ENCODE measurements at places on chromosomes 5 and 9. TPM values are rescaled to one million over a fixed set of nuclear protein-coding genes. Genes with fewer than 3 reads are reported as not detected.

DNA sequence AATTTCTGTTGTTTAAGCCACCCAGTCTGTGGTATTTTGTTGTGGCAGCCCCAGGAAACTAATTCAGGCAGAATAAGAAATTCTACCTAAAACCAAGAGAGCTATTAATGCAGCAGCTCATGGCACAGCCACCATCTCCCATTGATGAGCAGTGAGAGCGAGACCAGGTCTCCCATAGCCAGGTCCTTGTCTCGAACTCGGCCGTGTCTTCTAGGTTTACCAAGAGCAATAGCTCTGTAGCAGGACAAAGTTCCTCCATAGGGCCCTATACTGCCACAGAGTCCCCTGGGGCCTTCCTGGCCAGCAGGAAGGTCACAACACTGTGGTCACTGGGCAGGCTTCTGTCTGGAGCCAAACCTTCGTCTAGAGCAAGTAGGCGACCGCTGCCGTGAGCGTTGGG, 34.5 kb upstream of the TJP2 start:
- DNase-seq: no peak
- H3K4me1 ChIP-seq: no peaks in the 10 kb centered on the region
- H3K4me3 ChIP-seq: no peak overlapping the region

- H3K27me3 ChIP-seq: no peaks in the 10 kb centered on the region
- no peak for DNase-seq
- H3K36me3 ChIP-seq: no peaks in the 10 kb centered on the region
- no peak overlapping the region for H3K27ac ChIP-seq
- no peak overlapping the region for H3K4me3 ChIP-seq
These were observed 522.9 kb upstream of the ARRDC3 start for GRCh38 chr5:91906027-91906426.

DNA sequence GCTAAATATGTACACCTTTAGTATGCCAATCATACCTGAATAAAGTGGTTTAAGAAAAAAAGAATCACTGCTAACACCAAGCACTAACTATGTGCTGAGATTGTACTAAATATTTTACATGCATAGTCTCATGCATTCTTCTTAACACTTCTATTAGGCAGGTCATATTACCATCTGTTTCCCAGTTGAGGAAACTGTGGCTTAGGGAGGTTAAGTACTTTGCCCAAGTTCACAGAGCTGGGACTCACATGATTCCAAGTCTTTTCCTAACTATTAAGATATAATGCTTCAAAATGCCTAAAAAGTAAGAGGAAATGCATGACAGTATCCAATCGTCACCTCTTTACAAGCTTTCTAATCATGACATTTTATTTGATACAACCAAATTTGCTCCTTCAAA, 69.2 kb upstream of the PLPP6 start:
- no peak overlapping the region for H3K4me3 ChIP-seq
- H3K27ac ChIP-seq: no peak overlapping the region
- no peak for DNase-seq
- no peaks in the 10 kb centered on the region for H3K27me3 ChIP-seq

GRCh38 chr9:81601639-81602623, 87.4 kb downstream of the TLE1 start:
- H3K27me3 ChIP-seq: no peaks in the 10 kb centered on the region
- H3K27ac ChIP-seq: no peak overlapping the region
- no peak for DNase-seq
- H3K36me3 ChIP-seq: no peaks in the 10 kb centered on the region
- H3K4me1 ChIP-seq: no peaks in the 10 kb centered on the region

- no peak overlapping the region for H3K27ac ChIP-seq
- DNase-seq: no peak
- peaks cover 7% of the 10 kb centered on the region for H3K27me3 ChIP-seq
- H3K4me3 ChIP-seq: no peak overlapping the region
These were observed 722.8 kb upstream of the GRAMD2B start for GRCh38 chr5:125700380-125700861.

DNA sequence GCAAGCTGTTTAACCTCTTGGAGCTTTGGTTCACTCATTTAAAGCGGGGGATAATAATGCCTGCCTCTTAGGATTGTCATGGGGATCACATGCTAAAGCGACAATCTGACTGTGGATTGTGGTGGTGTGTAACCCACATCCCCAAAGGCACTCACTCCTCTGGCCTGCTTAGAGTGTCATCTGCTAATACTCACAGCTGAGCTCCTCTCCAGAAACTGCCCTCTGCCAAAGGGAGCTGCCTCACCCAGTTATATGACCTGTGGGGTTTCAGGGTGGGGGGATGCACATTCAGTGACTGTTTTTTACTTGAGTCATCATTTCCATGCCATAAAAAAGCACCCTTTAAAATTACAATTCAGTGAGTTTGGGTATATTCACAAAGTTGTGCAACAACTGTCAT, 110.0 kb upstream of the SPOCK1 start:
- H3K4me3 ChIP-seq: no peak overlapping the region
- no peaks in the 10 kb centered on the region for H3K4me1 ChIP-seq
- peaks cover 14% of the 10 kb centered on the region for H3K27me3 ChIP-seq
- H3K36me3 ChIP-seq: no peaks in the 10 kb centered on the region
- no peak overlapping the region for H3K27ac ChIP-seq

DNA sequence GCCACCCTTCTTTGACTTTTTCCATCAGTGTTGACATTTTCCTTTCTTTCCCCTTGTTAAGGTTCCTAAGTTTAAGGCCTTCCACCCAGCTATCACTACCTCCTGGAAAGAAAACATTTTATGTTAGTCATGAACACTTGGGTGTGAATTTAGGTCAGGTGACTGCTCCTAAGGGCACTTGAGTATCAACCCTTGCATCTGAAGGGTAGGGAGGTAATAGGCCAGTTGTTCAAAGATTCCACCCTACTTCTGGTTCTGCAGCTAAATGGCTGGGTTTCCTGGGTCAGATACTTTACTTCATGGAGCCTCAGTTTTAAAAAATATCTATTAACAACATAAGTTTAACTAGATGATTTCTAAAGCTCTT, 49.1 kb upstream of the OSMR start:
- peaks cover 8% of the 10 kb centered on the region for H3K4me1 ChIP-seq
- H3K36me3 ChIP-seq: no peaks in the 10 kb centered on the region
- H3K27me3 ChIP-seq: no peaks in the 10 kb centered on the region
- H3K4me3 ChIP-seq: no peak overlapping the region

DNA sequence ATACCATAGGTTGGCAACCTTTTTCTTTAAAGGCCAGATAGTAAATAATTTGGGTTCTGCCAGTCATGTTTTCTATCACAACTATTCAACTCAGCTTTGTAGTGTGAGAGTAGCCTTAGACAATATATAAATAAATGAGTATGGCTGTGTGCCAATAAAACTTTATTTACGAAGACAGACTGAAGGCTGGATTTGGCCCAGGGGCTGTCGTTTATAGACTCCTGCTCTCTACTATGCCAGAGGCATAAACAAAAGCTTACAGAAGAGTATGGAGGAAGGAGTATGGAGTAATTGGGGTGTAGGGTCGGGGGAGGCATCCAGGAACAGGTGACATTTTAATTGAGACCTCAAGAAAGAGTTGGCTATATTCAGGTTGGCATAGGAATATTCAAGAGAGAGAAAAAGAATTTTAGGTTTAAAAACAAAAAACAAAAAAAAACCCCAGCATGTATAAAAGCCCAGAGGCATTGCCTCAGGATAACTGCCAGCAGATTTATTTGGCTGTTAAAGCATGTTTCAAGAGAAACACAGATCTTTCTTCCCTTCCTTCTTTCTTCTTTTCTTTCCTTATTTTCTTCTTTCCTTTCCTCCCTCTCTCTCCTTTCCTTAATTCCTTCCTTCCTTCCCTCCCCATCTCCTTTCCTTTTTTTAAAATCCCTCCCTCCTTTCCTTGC, 39.9 kb downstream of the SLIT3 start:
- no peak overlapping the region for H3K27ac ChIP-seq
- DNase-seq: no peak
- peaks cover 30% of the 10 kb centered on the region for H3K27me3 ChIP-seq
- H3K4me3 ChIP-seq: no peak overlapping the region

DNA sequence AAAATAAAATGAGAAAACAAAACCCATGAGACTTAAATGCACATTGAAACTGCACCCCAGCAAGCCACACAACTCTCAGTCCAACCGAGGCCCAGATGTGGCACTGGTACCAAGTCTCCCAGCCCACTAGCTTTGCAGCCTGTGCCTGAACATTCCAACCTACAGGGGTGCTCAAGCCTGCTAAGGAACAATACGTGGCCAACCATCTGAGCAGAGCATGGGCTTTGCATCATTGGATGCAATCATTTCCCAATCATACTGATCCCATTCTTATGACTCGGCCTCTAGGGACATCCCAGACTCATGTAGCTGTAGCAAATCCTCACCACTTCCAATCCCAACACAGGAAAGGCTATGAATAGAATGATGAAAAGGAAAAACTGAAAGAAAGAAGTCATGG, 297.2 kb downstream of the SPOCK1 start:
- H3K36me3 ChIP-seq: no peaks in the 10 kb centered on the region
- peaks cover 17% of the 10 kb centered on the region for H3K27me3 ChIP-seq
- DNase-seq: peak; percentile 7
- H3K4me3 ChIP-seq: no peak overlapping the region

DNA sequence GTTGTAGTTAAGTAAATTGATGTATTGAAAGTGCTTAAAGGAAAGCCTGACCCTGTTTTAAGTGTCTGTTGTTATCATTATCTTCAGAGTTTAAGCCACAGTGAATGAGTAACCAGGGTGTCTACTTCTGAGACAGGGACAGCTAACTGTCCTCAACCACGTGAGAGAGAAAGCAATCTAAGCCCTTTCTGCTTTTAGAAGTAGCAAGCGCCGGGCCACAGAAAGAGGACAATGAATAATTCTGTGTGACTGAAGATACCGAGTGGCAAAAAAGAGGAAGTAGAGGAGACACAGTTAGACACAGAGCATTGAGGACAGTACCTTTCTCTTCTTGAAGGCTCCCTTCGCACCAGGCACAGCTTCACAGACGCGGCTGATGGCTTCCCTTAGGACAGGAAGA, 86.3 kb downstream of the S1PR3 start:
- no peaks in the 10 kb centered on the region for H3K27me3 ChIP-seq
- H3K27ac ChIP-seq: no peak overlapping the region
- no peak for DNase-seq
- H3K36me3 ChIP-seq: no peaks in the 10 kb centered on the region

GRCh38 chr5:157857816-157858526, 974 bp downstream of the CLINT1 start:
- no peaks in the 10 kb centered on the region for H3K27me3 ChIP-seq
- DNase-seq: no peak
- H3K4me1 ChIP-seq: peaks cover 6% of the 10 kb centered on the region
- peak overlapping the region; percentile 98 for H3K4me3 ChIP-seq

ZNF883 gene
- 4.0 TPM for total RNA-seq

C9 gene
- not detected for total RNA-seq

CAVIN4 gene
- 3.9 TPM for total RNA-seq

AOPEP gene
- total RNA-seq: 18.4 TPM
